Esophagus muscularis mucosa (tissue), 4 donors: ENCODE measurements at places on chromosomes 6 and 20. TPM values are rescaled to one million over a fixed set of nuclear protein-coding genes. Genes with fewer than 3 reads are reported as not detected.

Gene MAS1
- total RNA-seq = not detected

Gene PTK7
- total RNA-seq = 7.9 TPM

GRCh38 chr20:4670469-4670868 is 51.2 kb upstream of the PRND start:
- no peak for DNase-seq
- H3K4me3 ChIP-seq = no peak overlapping the region
- H3K27me3 ChIP-seq = no peaks in the 10 kb centered on the region
- no peaks in the 10 kb centered on the region for H3K36me3 ChIP-seq
- no peak overlapping the region for H3K27ac ChIP-seq

DNA sequence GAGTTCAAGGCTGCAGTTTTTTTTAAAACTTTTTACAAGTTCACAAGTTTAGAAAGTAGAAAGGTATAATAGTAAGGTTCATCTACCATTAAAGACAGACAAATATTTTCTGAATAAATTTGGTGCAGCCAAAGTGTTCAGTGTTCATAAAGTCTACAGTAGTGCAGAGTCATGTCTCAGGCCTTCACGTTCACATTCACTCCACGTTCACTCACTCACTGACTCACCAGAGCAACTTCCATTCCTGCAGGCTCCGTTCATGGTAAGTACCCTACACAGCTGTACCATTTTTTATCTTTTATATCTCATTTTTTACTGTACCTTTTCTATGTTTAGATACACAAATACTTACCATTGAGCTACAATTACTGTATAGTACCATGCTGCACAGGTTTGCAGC is 67.6 kb downstream of the B4GALT5 start:
- H3K27ac ChIP-seq = no peak overlapping the region
- DNase-seq = no peak
- no peaks in the 10 kb centered on the region for H3K27me3 ChIP-seq
- H3K4me3 ChIP-seq = no peak overlapping the region

GRCh38 chr6:144314003-144314485 is 28.9 kb downstream of the UTRN start:
- H3K27ac ChIP-seq = peak overlapping the region; percentile 47
- peaks cover 39% of the 10 kb centered on the region for H3K4me1 ChIP-seq
- no peak for DNase-seq
- H3K36me3 ChIP-seq = peaks cover 11% of the 10 kb centered on the region
- H3K4me3 ChIP-seq = no peak overlapping the region
- H3K27me3 ChIP-seq = no peaks in the 10 kb centered on the region

DNA sequence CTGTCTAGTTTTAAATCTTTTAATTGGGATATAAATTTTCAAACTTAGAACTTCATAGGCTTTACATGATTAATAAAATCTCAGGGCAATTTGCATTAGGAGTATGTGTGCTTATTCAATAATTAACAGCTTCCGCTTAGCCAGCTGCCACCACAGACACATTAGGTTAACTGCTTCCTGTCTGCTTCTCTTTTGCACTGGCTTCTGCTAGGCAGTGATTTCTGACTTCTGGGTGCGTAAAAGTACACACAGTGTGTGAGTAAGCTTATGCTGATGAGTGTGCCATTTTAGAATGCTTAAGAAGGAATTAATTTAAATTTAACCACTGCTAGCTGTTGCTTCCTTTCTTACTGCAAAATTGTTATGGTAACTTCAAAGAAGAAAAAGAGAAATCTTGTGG is 73.9 kb downstream of the F13A1 start:
- H3K27ac ChIP-seq = no peak overlapping the region
- H3K36me3 ChIP-seq = no peaks in the 10 kb centered on the region
- H3K27me3 ChIP-seq = no peaks in the 10 kb centered on the region
- DNase-seq = no peak

DNA sequence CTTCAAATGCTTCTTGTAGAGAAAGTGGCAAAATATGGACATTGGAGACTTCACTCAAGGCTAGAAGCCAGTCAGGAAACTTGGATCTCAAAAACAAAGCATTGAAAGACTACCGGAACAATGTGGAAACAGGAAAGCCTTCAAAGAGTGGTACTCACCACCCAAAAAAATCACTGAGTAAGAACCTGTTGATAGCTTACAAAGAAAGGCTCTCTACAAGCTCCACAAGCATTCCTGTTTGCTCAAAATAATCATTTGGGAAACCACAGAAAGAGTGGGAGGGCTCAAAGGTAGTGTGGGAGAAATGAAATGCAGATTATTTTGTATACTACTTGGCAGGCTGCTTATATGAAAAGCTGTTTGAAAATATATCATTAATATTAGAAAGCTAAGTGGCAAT is 9.5 kb upstream of the DST start:
- no peak overlapping the region for H3K27ac ChIP-seq
- H3K36me3 ChIP-seq = peaks cover 5% of the 10 kb centered on the region
- peaks cover 60% of the 10 kb centered on the region for H3K4me1 ChIP-seq
- H3K4me3 ChIP-seq = no peak overlapping the region

- no peak overlapping the region for H3K27ac ChIP-seq
- H3K4me3 ChIP-seq = no peak overlapping the region
- DNase-seq = no peak
- no peaks in the 10 kb centered on the region for H3K36me3 ChIP-seq
- H3K27me3 ChIP-seq = no peaks in the 10 kb centered on the region
Observed at GRCh38 chr6:36944650-36945049, 9.9 kb upstream of the PI16 start.
